ENCODE measurements at places on chromosomes 4 and X.

DNA sequence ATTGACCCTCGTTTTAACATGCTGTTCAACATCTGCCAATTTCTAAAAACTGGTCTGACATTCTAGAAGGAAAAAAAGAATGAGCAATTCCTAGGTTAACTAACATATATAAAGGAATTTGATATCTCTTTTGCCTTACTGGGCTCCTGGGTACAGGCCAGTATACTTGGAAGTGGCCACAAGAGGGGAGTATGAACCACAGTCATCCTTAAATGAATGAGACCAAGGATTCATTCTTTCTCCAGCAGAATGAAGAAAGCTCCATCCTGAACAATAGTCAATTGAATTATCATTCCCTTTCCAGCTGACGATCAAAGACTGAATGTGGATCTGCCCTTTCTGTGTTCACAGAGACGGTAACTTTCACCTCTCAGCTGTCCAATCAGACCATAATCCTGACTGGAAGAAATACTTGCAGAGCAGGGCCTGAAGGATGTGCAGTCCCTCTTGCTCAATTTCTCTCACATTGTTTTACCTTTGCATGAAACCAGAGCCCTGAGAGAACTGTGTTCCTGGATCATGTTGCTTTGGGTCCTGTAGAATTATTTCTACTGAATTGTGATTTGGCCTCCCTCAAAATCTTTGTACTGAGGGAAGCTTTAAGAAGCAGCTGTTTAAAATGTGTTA lies 14.8 kb upstream of the SPARCL1 start:
- DNase-seq, result no peak

DNA sequence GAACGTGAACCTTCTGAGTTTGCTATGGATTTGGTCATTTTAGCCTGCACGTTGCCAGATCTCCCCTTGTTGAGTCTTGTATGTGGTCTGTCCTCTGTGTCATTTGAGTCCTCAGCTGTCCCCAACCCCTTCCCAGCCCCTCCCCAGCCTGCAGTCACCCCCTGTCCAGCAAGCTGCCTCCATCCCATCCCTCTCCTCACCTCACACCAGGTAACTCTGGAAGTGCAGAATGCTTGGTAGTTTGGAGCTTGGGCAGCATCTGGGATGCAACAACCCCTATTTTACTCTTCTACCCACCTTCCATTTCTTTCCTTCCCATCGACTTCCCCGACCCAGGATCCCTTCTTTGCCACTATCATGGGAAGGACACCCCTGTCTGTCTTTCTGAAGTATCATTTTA lies 18.4 kb downstream of the GABRQ start:
- DNase-seq, result no peak

- no peak for DNase-seq
Observed at GRCh38 chrX:155052738-155053498, 18.0 kb downstream of the CMC4 start.

GRCh38 chr4:180356766-180357165 lies 1886.4 kb upstream of the TENM3 start:
- no peak for DNase-seq

- no peak for DNase-seq
Observed at GRCh38 chr4:188864741-188865140, 725.5 kb downstream of the TRIML1 start.

- DNase-seq, result no peak
Observed at GRCh38 chr4:84050015-84050414, 449.1 kb downstream of the NKX6-1 start.

DNA sequence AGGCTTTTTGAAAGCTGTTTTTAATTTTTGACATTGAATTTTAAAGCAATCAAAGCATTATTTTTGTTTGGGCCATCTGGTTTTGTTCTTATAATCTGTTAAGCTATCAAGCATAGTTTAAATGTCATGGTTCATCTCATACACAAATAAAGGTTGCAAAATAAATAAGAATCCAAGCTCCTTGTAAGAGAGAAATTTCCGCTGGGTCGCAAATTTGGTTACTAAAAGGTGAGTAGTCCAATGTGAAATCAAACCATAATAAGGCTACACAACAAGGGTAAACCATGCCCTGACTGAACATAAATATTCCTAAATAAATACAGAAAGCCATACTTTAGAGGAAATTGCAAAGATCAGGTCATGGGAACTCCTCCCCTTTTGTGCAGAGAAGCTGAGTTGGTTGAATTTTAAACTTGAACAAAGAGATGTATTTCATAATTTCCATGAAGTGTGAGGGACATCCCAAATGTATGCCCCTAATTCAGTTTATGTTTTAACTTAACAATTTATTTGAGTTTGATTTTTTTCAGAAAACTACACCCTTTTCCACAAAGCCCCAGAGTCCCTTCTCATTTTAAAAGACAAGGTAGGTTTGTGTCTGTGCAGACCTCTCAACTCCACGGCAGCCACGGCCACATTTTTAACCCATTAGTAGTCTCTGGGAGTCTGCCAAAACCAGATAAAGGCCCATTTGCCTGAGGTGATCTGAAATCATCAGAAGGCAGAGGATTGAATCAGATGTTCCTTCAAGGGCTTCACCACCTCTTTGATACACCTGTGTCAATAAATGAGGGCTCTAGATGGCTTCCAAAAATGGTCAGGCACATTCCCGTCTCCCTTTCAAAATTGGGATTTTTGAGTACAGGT lies 85.2 kb downstream of the PLAC1 start:
- DNase-seq, result no peak

DNA sequence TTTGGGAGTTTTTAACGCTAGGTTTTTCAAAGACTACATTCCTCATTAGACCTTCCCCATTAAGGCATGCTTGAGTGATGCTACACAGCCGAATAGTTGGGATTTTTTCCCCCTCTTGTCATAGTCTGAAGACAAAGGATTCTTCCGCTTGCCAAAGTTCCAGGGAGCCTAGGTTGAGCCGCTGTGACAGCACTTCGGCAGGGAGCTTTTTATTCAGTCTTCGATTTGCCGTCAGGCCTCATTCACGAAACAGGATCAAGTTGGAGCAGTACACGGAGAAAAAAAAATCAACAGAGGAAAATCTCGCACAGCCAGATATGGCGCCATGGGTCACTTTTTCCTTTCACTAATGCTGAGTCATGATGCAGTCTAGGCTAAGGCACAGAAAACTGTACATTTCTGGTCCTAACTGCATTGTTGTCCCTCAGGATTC lies 24.3 kb downstream of the SHROOM3 start:
- DNase-seq, result no peak

- no peak for DNase-seq
Observed at GRCh38 chr4:158962393-158962792, 140.5 kb upstream of the RAPGEF2 start.

GRCh38 chrX:9038244-9038643 lies 4.3 kb upstream of the FAM9B start:
- no peak for DNase-seq

DNA sequence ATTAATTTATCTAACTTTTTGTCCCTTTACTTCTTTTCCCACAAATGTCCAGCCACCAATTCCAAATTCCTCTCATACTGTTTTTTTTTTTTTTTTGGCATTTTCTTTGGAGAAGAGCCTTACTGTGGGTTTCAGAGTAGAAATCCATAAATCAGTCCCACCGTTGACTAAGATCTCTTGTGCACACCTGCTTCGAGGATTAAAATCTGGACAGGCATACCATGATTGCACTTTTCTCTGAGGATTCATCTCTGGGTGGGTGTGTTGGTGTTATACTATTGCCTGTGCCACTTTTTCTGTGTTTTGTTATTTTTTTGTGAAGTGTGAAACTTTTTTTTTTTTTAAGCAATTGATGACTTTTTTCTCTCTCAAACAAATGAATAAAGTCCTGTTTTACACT lies 13.2 kb downstream of the PRDM8 start:
- DNase-seq, result no peak

DNA sequence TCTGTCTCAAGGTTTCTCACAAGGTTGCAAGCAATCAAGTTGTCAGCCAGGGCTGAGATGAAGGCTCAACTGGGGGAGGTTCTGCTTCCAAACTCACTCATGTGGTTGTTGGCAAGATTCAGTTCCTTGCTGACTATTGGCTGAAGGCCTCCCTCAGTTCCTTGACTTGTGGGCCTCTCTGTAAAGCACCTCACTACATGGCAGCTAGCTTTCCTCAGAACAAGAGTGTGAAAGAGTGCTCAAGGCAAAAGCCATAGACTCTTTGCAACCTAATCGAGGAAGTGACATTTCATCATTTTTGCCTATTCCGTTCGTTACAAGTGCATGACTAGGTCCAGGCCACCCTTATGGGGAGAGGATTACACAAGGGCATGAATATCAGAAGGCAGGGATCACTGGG lies 52.0 kb downstream of the CXorf58 start:
- no peak for DNase-seq

DNA sequence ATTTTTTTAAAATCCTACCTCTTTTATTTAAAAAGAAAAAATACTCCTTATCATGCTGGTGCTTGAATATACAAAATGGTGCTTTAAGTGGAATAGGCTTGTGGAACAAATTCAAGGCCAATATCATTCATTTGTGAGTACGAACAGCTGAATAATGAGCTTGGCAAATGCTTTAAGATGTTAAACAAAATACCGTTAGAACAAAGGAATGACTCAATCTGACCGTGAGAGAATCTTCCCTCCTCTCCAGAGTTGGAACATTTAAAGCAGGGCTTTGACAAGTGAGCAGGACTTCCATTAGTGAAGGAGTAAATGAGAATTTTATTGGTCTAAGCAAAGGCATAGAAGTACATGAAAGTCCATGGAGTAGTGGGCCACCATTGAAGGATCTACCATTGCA lies 74.5 kb downstream of the DCLK2 start:
- no peak for DNase-seq

DNA sequence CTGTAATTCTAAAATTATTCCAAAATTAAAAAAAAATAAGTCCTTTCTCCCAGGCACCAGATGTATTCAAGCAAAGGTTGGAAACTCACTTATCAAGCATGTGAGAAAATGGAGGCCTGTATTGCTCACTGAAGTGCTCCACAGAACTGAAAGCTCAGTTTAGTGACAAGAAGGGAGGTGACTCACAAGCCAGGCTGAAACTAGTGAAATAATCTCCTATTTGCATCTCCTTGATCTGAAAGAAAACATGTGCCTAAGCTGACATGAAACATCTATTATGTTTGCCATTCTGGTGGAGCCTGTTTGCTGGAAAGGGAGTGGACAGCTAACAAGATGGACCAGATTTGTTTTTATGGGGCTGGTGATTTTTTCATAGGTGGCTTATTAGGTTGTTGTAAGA lies 54.0 kb upstream of the AMELX start:
- DNase-seq, result no peak

- DNase-seq, result no peak
Observed at GRCh38 chr4:110704748-110705439, 82.0 kb upstream of the PITX2 start.

GRCh38 chr4:168699224-168699878 lies 202.5 kb downstream of the PALLD start:
- DNase-seq, result no peak

- no peak for DNase-seq
Observed at GRCh38 chrX:118216087-118216486, 99.5 kb upstream of the KLHL13 start.

DNA sequence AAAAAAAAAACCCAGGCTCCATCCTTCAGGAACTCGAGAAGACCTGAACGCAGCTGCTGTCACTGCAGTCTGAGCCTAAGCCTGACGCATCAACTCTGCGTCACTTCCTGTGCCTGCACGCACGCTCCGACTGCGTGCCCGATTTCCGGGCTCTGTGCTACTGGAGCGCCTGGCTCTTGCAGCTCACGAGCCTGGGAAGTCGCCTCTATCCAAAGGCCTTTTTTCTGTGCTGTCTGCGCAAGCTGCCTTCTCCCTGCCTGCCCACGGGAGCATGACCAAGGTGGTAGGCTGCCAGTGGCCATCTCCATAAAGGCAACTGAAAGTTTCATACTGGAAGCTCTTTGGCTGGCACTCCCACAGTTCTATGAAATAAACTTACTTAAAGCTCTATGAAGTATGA lies 9.9 kb upstream of the GASK1B start:
- no peak for DNase-seq

- no peak for DNase-seq
Observed at GRCh38 chrX:13340182-13340791, 20.4 kb upstream of the ATXN3L start.

GRCh38 chrX:141278306-141278705 lies 36.0 kb upstream of the SPANXC start:
- DNase-seq, result no peak

- DNase-seq, result no peak
Observed at GRCh38 chrX:2967998-2968909, 38.1 kb upstream of the ARSH start.

- DNase-seq, result no peak
Observed at GRCh38 chr4:38865445-38865844, 2.2 kb upstream of the FAM114A1 start.

GRCh38 chr4:128277856-128278255 lies 9.8 kb downstream of the PGRMC2 start:
- no peak for DNase-seq

- no peak for DNase-seq
Observed at GRCh38 chr4:58739275-58739674, 1629.1 kb upstream of the IGFBP7 start.

GRCh38 chrX:40144576-40144975 lies 46.8 kb upstream of the BCOR start:
- no peak for DNase-seq

GRCh38 chr4:44157611-44158277 lies 290.9 kb downstream of the KCTD8 start:
- DNase-seq, result no peak

GRCh38 chrX:22220941-22221340 lies 51.8 kb upstream of the CBLL2 start:
- DNase-seq, result no peak

- no peak for DNase-seq
Observed at GRCh38 chrX:31245714-31246113, 173.9 kb upstream of the FTHL17 start.

GRCh38 chr4:56626420-56626819 lies 54.7 kb downstream of the HOPX start:
- DNase-seq, result no peak

- no peak for DNase-seq
Observed at GRCh38 chr4:106803083-106803482, 233.0 kb downstream of the DKK2 start.

DNA sequence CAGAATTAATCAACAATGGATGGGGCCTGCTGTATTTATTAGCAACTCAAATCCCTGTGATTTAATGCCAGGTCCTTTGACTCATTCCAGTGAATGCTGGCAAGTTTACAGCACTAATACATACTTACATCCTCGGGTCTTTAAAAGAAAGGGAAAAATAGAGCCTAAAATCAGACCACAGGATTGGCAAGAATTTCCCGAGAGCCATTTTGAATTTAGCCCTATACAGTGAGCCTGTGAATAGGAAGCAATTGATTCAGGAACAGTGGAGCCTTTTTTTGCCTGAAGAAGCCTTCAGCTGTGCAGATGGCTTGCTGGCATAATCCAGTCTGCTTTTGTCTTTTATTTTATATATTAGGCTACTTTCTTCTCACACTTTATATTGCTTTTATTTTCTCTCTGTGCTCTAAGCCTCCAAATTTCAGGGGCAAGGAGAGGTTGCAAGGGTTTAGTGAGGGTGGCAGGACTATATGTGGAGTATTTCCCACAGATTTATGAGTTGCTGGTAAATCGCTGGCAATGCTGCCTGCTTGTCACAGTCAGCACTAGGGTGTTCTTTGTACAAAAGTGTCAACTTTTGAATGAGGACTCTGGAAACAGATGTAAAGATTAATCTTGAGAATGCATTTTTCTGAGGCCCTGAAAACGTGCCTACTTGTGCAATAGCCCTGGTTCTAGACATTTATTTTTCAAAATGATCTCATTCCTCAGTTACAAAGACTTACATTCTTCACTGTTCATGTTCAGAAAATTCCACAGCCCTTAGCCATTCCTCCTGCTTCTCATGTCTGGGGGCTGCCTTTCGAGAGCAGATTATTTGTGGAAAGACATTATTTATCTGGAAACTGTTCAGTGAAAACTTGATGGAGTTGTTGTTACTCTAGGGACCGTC lies 303.5 kb downstream of the SPRY1 start:
- DNase-seq, result no peak

All from NCI-H187 (cell line).